ENCODE measurements at places on chromosomes 3 and 15. TPM values are rescaled to one million over a fixed set of nuclear protein-coding genes. Genes with fewer than 3 reads are reported as not detected.

Gene CPLX3
- total RNA-seq: 0.19 TPM

DNA sequence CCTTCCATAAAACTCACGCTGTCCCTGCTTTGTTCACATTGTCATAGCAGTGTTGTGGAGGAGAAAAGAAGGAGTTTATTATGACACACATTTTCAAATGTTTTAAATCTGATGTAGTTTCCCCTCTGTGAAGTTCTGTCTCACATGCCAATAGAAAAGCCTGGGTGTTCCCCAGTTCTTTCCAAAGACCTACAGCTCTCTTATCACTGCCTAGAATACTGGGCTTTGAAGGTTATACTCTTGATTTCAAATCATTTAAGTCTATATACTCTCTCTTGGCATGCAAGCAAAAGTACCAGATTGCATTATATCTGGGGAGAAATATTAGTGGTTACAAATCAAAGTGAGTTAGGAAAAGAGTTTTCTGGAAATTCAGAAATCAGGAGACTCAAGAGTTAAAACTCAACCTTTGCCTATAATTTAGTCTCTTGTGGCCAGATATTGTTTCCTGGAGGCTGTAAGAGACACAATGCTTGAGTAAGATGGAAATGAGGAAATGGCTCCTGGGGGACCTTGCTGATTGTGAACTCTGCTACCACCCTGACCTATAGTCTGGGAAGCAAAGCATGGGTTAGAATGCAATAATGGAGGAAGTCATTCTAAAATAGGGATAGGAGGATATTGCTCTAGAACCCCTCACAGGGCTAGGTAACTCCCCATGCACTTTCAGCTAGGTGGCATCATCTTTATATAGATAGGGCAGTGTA is 182.8 kb downstream of the KCNAB1 start:
- DNase-seq: no peak

- DNase-seq: no peak
Observed at GRCh38 chr3:140579260-140579659, 98.6 kb upstream of the TRIM42 start.

DNA sequence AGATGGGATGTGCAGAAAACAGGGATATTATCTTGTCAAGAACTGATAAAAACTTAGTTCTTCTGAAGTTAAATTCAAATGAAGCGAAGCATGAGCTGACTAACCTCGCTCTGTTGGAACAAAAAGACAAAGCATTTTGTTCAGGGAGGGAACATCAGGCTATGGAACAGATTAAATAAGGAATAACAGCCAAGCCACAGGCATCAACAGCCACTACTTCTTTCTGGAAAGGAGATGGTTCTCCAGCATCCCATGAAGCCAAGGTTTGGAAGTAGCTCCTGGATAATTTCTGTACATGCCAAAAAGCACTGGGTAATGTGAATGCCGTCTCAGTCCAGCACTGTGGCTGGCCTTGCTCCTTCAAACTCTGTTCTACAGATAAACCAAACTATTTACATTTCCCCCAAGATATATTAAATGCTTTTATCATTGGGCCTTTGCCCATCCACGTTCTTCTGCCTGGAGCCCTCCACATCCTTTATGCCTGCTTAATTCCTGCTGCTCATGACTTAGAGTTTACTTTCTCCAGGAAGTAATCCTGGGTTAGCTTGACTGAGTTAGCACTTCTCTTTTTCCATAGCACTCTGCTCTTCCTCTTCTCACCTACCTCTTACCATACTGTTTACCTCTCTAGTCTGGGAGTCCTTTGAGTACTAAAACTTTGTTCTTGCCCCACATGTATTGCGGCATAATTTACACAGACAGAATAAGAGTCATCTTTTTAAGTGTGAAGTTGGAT is 232.0 kb downstream of the CLSTN2 start:
- DNase-seq: no peak

GRCh38 chr15:48978638-48979037 is 14.9 kb upstream of the SHC4 start:
- DNase-seq: no peak

DNA sequence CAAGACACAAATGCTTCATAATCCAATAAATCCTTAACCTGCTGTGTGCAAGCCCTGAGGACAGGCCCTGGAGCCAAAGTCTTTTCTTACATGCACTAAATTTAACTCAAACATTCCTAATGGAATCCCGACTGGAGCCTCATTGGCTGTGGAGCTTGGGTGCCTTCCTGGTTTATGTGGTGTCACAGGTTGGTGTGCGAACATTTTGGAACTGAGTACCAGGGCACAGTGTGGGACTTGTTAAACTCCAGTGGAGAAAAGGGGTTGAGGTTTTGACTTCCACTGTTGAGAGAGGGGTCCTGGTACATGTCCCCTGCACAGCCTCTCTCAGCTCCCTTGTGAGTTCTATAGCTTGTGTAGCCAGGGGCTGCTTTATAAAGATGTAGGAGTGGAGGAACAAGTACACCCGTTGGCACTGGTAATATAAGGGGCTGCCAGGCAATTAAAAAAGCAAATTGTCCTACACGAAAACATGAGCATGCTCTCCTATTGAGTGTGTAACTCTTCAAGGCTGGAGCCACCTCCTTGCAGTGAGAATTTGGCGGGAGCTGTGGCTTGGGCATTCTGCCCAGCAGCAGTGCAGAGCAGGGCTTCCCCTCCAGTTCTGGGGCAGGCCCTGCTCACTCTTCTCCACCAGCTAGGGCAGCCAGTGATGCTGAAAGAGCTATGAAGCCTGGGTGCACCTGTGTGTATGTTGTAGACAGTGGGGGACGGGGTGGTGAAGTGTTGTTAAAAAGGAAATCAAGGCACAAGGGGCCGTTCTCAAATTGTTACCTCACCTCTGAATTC is 218.1 kb downstream of the CLSTN2 start:
- no peak for DNase-seq

DNA sequence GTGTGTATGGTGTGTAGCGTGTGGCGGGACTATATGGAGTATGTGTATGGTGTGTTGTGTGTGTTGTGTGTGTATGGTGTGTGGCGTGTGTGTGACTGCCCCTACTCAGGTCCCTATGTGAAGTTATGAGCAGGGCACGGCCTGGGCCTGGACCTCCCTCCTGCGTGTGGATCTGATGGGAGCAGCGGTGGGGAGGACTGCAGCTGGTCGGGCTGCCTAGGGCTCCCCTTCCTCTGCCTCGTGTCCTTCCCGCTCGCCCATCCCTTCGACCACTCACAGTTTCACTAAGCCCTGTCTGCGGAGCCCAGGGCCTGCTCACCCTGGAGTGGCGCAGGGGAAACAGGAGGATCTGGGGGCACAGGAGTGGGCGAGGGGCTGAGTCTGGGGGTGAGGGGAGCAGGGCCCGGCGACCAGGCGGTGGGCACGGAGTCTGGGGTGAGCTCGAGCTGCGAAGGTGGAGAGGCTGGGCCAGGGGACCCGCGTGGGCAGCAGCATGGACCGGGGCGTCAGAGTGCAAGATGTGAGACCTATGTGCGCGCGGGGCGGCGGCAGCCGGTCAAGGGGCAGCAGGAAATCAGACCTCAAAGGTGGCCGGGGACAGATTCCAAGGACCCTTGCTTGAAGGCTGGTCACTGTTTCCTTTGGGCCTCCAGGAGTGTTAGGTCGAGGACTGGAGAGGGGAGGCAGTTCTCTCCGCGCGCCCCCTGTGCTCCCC is 26.6 kb downstream of the GABRA5 start:
- DNase-seq: no peak

GRCh38 chr3:169539856-169540255 is 123.7 kb downstream of the MECOM start:
- DNase-seq: no peak
